CD4-positive, alpha-beta T cell treated with Interleukin-15 for 4 hours (primary cell): ENCODE measurements at places on chromosomes 3 and 15.

DNA sequence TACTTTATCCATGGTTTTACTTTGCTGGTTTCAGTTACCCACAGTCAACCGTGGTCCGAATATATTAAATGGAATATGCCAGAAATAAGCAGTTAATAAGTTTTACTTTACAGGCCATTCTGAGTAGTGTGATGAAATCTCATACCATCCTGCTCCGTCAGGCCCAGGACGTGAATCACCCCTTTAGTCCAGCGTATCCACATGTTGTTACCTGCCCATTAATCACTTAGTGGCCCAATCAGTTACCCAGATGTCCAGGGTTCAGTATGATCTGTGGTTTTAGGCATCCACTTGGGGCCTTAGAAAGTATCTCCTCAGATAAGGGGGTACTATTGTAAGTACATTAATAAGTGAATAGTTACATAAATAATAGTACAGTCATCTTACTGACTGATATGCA lies 88.0 kb downstream of the TTBK2 start:
- DNase-seq = no peak

GRCh38 chr15:42674472-42674871 lies 62.5 kb downstream of the CDAN1 start:
- no peak for DNase-seq

DNA sequence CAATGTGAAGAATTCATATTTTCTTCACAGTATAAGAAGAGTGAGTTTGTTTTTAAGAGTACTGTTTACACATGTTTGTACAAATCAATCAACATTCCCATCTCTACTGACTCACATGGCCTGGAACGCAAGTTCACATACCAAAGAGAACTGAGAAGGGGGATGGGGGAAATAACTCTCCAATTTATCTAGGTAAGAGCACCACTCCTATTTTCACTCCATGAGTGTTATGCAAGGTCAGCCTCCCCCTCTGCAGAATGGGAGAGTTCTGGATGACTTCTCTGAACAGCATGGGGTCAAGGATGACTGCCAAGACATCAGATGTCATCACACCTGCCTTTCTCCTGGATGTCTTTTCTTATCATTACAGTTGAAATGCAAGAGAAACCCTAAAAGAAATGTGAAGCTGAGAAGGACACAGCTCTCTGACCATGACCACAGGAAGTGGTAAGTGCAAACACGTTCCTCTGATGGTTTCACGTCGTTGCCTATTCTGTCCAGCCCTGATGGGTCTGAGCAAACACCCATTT lies 95.2 kb downstream of the SEMA6D start:
- DNase-seq = no peak

DNA sequence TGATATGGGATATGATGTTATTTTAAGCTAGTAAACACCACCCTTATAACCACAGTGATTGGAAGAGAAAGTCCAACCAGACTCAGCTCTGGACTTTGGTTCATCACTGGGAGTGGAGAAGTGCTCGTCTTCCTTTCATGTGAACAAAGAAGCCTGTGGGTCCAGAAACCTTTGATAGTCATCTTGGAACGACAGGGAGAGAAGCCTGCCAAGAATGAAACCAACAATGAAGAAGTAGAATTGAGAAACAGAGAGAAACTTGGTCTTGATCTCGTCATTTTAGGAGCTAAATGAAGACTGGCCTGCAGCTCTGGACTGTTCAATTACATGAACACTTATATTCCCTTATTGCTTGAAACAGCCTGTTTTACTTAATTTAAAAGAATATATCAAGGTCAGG lies 13.1 kb upstream of the SLC35G2 start:
- DNase-seq = no peak

GRCh38 chr15:38945551-38946298 lies 381.1 kb upstream of the RASGRP1 start:
- DNase-seq = no peak

GRCh38 chr3:142886940-142887339 lies 1.9 kb downstream of the PCOLCE2 start:
- DNase-seq = no peak

GRCh38 chr15:58463815-58464650 lies 32.2 kb downstream of the LIPC start:
- no peak for DNase-seq

- no peak for DNase-seq
These were observed 439.9 kb upstream of the RBMS3 start for GRCh38 chr3:28840976-28841376.

DNA sequence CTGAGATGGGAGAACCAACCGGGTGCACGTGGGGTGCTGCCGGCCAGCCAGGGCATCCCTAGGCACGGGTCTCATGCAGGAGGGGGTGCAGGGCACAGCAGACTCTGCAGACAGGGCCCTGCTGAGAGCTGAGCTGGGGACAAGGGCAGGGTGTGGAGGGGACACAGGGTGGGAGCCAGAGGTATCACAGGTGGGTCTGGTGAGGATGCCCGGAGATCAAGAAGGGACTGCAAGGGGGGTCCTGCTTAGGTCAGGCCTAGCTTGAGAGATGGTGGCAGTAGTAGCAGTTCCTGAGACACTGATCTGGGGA lies 39.5 kb upstream of the PRR23E start:
- no peak for DNase-seq

DNA sequence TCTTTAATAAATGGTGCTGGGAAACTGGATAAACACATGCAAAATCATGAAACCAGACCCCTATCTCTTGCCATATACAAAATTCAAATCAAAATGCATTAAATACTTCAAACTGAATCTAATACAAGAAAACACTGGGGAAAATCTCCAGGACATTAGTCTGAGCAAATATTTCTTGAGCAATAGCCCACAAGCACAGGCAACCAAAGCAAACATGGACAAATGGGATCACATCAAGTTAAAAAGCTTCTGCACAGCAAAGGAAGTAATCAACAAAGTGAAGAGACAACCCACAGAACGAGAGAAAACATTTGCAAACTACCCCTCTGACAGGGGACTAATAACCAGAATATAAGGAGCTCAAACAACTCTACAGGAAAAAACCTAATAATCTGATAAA lies 6.3 kb downstream of the ANKRD28 start:
- no peak for DNase-seq

GRCh38 chr3:173501931-173502489 lies 104.5 kb downstream of the NLGN1 start:
- DNase-seq = no peak

DNA sequence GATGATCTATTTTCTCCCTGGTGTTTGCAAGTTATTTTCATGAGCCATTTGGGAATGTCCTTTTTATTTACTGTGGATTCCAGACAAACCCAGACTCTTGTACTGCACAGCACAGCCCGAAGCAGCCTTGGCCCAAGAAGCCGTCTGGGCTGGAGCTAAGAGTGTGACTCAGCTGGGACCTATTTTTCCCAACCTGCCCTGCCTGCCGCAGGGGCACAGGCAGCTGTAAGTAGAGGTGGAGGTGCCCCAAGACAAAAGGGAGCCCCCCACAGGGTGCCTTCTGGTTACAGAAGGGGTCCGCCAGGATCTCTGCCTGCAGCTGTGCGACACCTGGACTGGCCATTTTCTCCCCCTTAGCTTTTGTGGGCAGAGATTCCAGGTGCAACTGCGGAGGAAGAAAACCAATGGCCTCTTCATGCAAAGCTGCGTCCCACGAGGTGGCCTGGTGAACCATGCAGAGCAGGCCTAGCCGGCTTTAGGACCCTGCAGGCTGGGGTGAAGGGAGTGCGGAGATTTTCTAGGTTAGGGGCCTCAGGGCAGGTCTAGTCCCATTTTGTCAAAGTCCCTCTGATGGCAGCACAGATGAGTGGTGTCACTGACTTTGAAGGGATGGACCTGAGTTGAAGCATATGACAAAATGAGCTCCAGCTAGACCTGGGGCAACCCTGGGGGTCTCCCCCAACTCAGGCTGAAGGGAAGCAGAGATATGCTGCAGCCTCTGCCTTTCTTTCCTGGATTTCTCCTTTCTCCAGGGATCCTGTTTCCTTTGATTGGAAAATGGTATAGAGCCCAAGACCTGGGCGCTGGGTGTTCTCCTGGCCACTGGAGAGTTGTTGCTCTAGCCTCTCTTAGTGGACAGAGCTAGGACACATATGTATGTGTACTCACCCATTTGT lies 131.2 kb downstream of the KLF13 start:
- no peak for DNase-seq
